Stimulated activated CD8-positive, alpha-beta memory T cell treated with anti-CD3 and anti-CD28 coated beads, Interleukin-15, amount 100 ng/mL, for 4 hours (primary cell): ENCODE measurements at places on chromosomes 2 and 18.

GRCh38 chr2:46196871-46197462 lies 100.2 kb upstream of the EPAS1 start:
- DNase-seq: no peak

- no peak for DNase-seq
Measured at GRCh38 chr2:170739507-170740046, 24.4 kb downstream of the SP5 start.

GRCh38 chr2:211617803-211618202 lies 920.8 kb downstream of the ERBB4 start:
- no peak for DNase-seq

- DNase-seq: no peak
Measured at GRCh38 chr18:7958897-7959146, 391.7 kb downstream of the PTPRM start.

DNA sequence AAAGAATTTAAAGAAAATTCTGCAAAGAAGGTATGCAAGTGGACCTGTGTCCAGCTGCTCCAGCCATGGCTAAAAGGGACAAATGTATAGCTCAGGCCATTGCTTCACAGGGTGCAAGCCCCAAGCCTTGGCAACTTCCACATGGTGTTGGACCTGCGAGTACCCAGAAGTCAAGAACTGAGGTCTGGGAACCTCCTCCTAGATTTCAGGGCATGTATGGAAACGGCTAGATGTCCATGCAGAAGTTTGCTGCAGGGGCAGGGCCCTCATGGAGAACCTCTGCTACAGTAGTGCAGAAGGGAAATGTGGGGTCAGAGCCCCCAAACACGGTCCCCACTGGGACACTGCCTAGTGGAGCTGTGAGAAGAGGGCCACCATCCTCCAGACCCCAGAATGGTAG lies 284.0 kb upstream of the RAB6C start:
- DNase-seq: no peak

DNA sequence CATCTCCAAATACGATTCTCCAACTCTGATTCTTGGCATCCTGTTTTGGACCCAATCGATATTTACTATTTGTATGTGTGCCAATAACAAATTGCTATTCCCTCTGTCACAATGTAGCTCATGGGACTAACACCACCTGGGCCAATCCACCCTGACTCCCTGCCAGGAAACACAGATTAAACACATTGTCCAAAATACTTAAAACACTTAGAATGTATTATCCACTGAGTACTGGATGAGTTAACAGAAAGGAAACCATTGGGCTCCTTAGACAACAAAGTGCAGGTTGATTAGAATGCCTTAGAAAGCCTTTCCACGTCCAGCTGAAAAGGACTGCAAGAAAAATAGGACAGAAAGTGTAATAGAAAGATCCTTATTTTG lies 79.4 kb upstream of the ARHGAP28 start:
- no peak for DNase-seq

- no peak for DNase-seq
Measured at GRCh38 chr2:132517386-132517785, 100.8 kb downstream of the GPR39 start.

GRCh38 chr2:234060236-234060635 lies 9.7 kb downstream of the SPP2 start:
- DNase-seq: no peak

DNA sequence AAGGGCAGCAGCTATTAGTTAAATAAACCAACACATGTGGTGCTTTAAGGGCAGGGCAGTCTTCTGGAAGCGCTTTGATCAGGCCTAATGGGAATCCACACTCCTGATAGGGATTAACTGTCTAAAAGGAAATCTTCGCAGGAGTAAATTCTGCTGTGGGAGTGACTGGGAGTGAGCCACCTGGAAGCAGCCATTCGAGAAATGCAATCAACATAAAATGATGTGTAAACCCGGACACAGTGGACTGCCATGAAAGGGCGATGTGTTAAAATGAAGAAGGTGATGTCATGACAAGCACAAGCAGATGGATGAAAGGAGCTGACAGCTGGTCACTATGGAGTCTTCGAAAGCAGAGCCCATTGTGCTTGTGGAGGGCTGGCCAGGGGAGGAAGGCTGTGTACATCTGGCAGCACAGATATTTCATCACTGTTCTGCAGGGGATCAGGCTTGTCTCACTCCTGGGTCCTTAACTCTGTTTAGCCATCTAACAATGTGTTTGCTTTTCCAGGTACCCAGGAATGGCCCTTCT lies 24.8 kb upstream of the GALNT14 start:
- DNase-seq: no peak
